ENCODE measurements at places on chromosomes 5 and 9.
A peak's percentile ranks its signal among the peaks of the same experiment; 100 is the strongest.

GRCh38 chr5:180166176-180166575 is 42.8 kb downstream of the RASGEF1C start:
- DNase-seq = no peak

- DNase-seq = no peak
Measured at GRCh38 chr5:119355244-119355638, 578 bp upstream of the TNFAIP8 start.

GRCh38 chr9:124410321-124410913 is 4.8 kb downstream of the PSMB7 start:
- no peak for DNase-seq

DNA sequence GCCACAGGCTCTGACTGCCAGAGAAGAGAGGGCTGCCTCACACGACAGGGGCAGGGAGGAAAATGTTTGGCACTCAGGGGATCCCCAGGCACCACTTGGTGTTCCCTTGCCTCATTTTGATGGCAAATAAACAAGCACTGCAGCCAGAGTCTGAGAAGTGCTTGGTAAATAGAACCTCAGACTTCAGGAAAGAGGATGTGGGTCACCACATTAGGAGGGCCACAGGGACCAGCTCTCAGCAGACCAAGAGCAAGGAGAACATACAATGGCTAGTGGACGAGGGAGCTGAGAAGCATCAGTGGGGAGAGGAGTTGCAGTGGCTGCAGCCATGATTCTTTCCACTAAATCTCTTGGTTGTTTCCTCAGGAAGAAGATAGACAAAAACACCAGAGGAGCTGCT is 413.9 kb downstream of the GADD45G start:
- DNase-seq = no peak

- DNase-seq = no peak
Measured at GRCh38 chr5:69105996-69106906, 12.4 kb downstream of the SLC30A5 start.

- DNase-seq = no peak
Measured at GRCh38 chr9:136329211-136329627, 1.9 kb downstream of the GPSM1 start.

- DNase-seq = no peak
Measured at GRCh38 chr9:114722081-114722621, 40.2 kb upstream of the TEX48 start.

DNA sequence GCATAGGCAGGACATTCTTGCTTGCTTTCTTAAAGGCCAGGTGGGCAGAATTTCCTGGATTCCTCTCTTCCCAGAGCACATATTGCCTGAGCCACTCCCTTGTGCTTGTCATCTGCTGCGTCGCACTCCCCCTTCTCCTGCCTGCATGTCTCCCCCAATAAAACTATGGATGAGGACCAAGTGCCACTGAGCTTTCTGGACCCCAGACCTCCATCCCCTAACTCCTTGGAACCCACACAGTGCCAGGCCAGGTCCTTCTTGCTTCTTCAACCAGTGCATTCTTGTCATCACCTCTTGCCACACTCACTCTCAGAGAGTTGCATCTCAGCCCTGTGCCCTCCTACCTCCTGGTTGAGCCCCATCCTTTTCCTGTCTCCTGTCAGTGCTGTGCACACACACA is 157.9 kb upstream of the PANK3 start:
- no peak for DNase-seq

DNA sequence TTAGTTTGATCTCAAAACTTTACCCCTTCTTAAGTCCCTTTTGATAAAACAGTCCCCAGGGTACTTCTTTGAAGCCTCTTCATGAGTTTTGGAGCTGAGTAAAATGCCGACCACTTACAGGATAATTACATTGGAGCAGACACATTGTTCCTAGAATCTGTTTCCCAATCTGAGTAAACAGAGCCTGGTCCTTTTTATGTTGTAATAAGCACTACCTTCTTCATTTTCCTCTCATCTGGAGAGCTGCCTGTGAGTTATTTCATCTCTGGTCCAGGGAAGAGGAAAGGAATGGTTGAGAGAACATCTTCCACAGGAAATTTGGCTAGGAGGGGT is 26.3 kb upstream of the GALNT10 start:
- no peak for DNase-seq

DNA sequence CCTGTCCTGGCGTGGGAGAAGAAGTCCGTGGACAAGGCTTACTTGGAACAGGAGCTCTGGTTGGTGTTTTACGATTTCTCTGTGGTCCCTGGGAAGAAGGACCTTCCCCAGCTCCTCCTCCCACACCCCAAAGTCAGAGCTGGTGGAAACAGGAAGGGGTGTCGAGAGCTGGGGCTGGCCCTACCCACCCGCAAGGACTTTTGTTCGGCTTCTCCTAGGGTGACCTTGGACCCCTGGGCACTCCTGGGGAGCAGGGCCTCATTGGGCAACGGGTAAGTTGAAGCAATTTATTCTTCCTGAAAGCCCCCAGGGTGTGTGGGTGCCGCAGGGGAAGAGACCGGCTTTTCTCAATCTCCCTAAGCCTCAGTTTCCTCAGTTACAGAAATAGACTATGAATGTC is 53.9 kb upstream of the ORM1 start:
- DNase-seq = no peak

DNA sequence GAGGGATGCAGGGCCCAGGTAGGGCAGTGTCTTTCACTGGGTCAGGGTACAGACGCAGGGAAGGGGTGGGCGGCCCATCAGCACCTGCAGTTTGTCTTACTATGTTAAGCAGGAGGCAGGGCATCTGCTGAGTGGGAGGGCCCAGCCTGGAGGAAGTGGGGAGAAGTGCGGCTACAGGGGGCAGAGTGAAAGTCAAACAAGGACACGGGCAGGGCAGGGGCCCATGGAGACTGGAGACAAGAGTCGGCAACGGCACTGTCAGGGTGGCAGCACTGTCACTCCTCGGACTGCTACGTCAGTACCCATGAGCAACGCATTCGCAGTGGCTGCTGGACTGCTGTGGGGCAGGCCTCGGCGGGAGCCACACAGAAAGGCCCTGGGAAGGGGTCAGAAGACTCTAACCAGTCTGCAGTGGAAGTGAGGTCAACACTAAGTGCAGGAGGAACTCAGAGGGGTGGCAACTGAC is 19.7 kb downstream of the CAMSAP1 start:
- DNase-seq = no peak

- no peak for DNase-seq
Measured at GRCh38 chr9:83927591-83927990, 6.4 kb upstream of the KIF27 start.

- no peak for DNase-seq
Measured at GRCh38 chr9:78278177-78278777, 18.6 kb upstream of the PSAT1 start.

DNA sequence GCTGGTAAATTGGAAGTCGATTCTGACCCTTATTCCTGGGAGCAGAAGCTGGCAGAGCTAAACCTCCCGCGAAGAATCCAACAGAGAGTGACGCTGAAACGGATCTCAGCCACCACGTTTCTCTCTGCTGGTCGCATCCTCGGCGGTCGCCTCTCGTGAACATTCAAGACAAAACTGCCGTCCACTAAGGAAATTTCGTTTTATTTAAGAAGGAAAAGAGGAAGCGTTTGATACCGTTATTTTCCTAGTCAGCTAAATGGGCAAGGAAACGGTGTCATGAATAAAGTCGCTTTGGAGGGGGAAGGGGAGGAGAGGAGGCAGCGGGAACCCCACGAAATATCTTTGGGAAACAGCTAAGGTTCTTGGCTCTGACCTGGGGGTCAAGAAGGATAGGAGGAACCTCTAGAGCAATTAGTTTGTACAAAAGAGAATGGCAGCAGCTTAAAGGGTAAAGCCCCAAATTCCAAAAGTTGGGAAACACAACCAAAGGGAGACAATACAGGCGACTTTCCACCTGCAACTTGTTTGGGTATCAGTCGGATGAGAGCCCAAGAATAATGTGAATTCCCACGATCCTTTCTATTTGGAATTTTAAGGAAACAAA is 1.9 kb downstream of the FOXB2 start:
- DNase-seq = peak; percentile 68

- DNase-seq = no peak
Measured at GRCh38 chr5:55973296-55973695, 21.5 kb downstream of the IL6ST start.

DNA sequence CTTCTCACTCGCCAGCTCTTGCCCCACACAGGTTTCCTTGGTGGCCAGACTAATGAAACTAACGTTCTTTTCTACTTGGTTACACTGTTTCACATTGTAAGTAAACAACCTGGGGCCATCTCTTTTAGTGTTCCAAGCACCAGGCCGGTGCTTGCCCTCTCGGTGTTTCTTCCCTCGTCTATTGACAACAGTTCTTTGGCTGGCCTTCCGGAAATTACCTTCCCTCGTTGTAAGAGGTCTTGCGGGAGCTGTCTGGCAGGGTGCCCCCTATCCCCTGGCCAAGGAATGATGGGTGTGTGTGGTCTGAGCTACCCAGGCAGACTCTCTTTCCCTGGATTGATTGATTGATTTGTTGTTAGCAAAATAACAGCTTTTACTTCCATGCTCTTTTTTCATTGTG is 918 bp upstream of the MYMK start:
- DNase-seq = no peak

- DNase-seq = no peak
Measured at GRCh38 chr5:107389130-107389774, 281.5 kb downstream of the EFNA5 start.

GRCh38 chr5:4981608-4982007 is 158.5 kb upstream of the ADAMTS16 start:
- no peak for DNase-seq

GRCh38 chr5:94111209-94112004 is 370.0 kb upstream of the POU5F2 start:
- DNase-seq = peak; percentile 95
